Epithelial cell of alveolus of lung (primary cell): ENCODE measurements at places on chromosomes 2 and 18. TPM values are rescaled to one million over a fixed set of nuclear protein-coding genes. Genes with fewer than 3 reads are reported as not detected.

The EMILIN1 gene
- 546 and 790 TPM in 2 replicates for total RNA-seq

The CYS1 gene
- 0.39 TPM in 1 of 2 replicates, not detected in the other for total RNA-seq

The SP140 gene
- 0.39 TPM in 1 of 2 replicates, not detected in the other for total RNA-seq

The ELOA2 gene
- total RNA-seq, result not detected in 2 replicates

The RIT2 gene
- total RNA-seq, result not detected in 2 replicates

The TRABD2A gene
- total RNA-seq, result 5.3 and 16.3 TPM in 2 replicates

The LIMS3 gene
- 0.48 and 1.7 TPM in 2 replicates for total RNA-seq

The BUB1 gene
- 11.1 and 31.0 TPM in 2 replicates for total RNA-seq

The BCL11A gene
- 2.5 and 5.4 TPM in 2 replicates for total RNA-seq

The SERPINB3 gene
- under 0.01 TPM in 1 of 2 replicates, not detected in the other for total RNA-seq

The ERCC3 gene
- 22.2 and 25.6 TPM in 2 replicates for total RNA-seq

The FZD7 gene
- 27.0 and 30.3 TPM in 2 replicates for total RNA-seq

The POMC gene
- 0.24 and 5.6 TPM in 2 replicates for total RNA-seq

The TRAPPC8 gene
- 17.3 and 20.9 TPM in 2 replicates for total RNA-seq

The STAT4 gene
- total RNA-seq, result 0.64 and 1.9 TPM in 2 replicates

The ERLEC1 gene
- total RNA-seq, result 46.0 and 79.6 TPM in 2 replicates

The MRPS5 gene
- total RNA-seq, result 36.6 and 50.4 TPM in 2 replicates

The FTCDNL1 gene
- total RNA-seq, result 0.39 TPM in 1 of 2 replicates, not detected in the other

The SNRPD1 gene
- total RNA-seq, result 9.9 and 20.0 TPM in 2 replicates

The MAP3K19 gene
- not detected in 2 replicates for total RNA-seq

The CD226 gene
- total RNA-seq, result 1.2 and 1.4 TPM in 2 replicates

The IGFBP5 gene
- total RNA-seq, result 1,071 and 1,355 TPM in 2 replicates

The CHRNA1 gene
- 4.1 and 5.7 TPM in 2 replicates for total RNA-seq
